ENCODE measurements at places on chromosomes 6 and 20.
A peak's percentile ranks its signal among the peaks of the same experiment; 100 is the strongest.

DNA sequence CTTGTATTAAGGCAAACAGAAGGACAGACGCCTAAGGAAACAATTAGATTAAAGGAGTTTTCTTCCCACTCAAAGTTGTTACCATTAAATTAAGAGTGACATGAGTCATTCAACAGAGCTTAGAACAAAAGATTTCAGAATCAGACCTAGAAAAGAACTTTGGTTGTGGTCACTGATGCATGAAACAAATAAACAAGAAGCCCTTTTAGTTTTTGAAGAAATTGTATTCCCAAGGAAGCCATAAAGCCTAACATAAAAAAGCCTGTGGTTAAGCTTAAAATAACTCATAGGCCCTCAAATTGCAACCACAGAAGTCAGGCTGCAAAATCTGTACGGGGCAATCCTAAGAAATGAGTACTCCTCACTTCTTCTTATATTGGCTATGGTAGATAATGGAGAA is 17.9 kb upstream of the TRIM26 start:
- no peak overlapping the region for H3K27ac ChIP-seq
- no peak for DNase-seq
- H3K4me3 ChIP-seq = no peak overlapping the region
- H3K27me3 ChIP-seq = peaks cover 33% of the 10 kb centered on the region
- no peaks in the 10 kb centered on the region for H3K4me1 ChIP-seq
- H3K36me3 ChIP-seq = no peaks in the 10 kb centered on the region

GRCh38 chr6:46586906-46587305 is 65.7 kb downstream of the CYP39A1 start:
- no peak overlapping the region for H3K4me3 ChIP-seq
- no peak for DNase-seq
- peaks cover 2% of the 10 kb centered on the region for H3K27me3 ChIP-seq
- no peaks in the 10 kb centered on the region for H3K4me1 ChIP-seq

- peak overlapping the region; percentile 89 for H3K4me3 ChIP-seq
- H3K27me3 ChIP-seq = no peaks in the 10 kb centered on the region
- H3K36me3 ChIP-seq = peaks cover 31% of the 10 kb centered on the region
Measured at GRCh38 chr20:53595018-53595378, 1.4 kb upstream of the ZNF217 start.

- H3K4me1 ChIP-seq = no peaks in the 10 kb centered on the region
- H3K36me3 ChIP-seq = no peaks in the 10 kb centered on the region
- no peak for DNase-seq
- H3K27me3 ChIP-seq = no peaks in the 10 kb centered on the region
Measured at GRCh38 chr6:83592770-83593394, 80.5 kb downstream of the PRSS35 start.

DNA sequence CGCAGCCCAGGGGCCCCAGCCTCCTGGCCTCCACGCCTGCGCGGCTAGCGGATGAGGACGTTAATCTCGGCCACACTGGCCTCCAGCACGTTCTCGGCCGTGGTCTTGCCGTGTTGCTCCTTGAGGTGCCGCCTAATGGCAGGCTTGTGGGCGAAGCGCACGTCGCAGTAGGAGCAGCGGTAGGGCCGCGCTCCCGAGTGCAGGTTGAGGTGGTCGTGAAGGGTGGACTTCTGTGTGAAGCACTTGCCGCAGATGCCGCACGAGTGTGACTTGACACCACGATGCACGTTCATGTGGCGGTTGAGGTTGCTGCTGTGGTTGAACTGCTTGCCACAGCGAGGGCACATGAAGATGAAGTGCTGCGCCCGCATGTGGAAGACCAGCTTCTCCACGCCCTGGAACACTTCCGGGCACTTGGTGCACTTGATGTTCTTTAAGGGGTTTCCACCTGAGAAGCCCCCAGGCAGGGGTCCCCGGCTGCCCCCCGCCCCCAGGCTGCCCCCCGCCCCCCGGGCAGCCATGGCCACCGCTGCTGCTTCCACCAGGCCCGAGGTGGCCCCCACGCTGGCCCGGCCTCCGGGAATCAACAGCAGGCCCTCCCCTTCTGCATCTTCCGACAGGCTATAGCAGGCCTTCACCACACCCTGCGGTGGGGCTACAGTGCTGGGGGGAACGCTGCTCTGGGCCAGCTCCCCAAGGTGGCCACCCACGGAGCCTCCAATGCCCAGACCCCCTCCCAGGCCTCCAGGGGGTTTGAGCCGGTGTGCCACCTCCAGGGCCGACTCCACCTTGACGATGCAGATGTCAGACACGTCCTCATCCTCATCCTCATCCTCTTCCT is 1.8 kb downstream of the ZBTB12 start:
- H3K27me3 ChIP-seq = no peaks in the 10 kb centered on the region
- peak overlapping the region; percentile 68 for H3K4me3 ChIP-seq
- H3K4me1 ChIP-seq = peaks cover 27% of the 10 kb centered on the region
- H3K36me3 ChIP-seq = peaks cover 11% of the 10 kb centered on the region

GRCh38 chr6:40695114-40695513 is 108.0 kb upstream of the LRFN2 start:
- H3K4me1 ChIP-seq = no peaks in the 10 kb centered on the region
- no peak overlapping the region for H3K4me3 ChIP-seq
- peaks cover 5% of the 10 kb centered on the region for H3K27me3 ChIP-seq
- H3K36me3 ChIP-seq = no peaks in the 10 kb centered on the region

DNA sequence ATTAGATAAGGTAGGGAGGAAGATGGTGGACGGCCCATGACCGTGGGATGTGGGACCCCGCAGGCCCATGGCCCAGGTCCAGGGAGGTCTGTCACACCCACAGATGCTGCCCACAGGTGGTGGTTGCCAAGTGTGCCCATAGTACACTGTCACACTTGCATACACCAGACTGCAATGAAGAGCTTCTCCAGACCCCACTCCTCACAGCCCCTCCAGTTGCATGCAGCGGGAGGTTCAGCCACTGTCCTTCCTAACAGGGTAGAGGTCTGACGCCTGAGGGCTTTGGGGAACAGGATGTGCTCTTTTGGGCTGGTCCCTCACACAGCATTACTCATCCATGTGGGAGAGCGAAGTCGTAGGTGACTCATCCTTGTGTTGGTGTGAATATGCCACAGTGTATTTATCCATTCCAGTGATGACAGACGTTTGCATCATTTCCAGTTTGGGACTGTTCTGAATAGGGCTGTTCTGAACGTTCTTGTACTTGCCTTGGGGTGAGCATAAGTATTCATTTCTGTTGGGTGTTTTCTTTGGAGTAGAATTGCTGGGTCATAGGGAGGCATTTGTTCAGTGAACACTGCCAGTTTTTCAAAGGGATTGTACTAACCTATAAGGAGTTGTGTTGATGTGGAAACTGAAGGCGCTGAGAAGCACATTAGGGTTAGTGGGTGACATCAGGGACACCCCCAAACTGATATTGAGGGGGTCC is 10.1 kb upstream of the PYGB start:
- H3K27ac ChIP-seq = peak overlapping the region; percentile 33
- peak; percentile 83 for DNase-seq
- peak overlapping the region; percentile 5 for H3K4me3 ChIP-seq
- peaks cover 8% of the 10 kb centered on the region for H3K4me1 ChIP-seq

GRCh38 chr6:159094444-159095252 is 49.9 kb upstream of the TAGAP start:
- peaks cover 3% of the 10 kb centered on the region for H3K27me3 ChIP-seq
- H3K36me3 ChIP-seq = no peaks in the 10 kb centered on the region
- peak overlapping the region; percentile 55 for H3K4me3 ChIP-seq
- H3K4me1 ChIP-seq = peaks cover 41% of the 10 kb centered on the region
- peak overlapping the region; percentile 73 for H3K27ac ChIP-seq
- DNase-seq = peak; percentile 46

- no peak overlapping the region for H3K4me3 ChIP-seq
- no peaks in the 10 kb centered on the region for H3K27me3 ChIP-seq
- no peaks in the 10 kb centered on the region for H3K4me1 ChIP-seq
- no peak for DNase-seq
- no peak overlapping the region for H3K27ac ChIP-seq
Measured at GRCh38 chr20:41540459-41540858, 77.7 kb downstream of the CHD6 start.

DNA sequence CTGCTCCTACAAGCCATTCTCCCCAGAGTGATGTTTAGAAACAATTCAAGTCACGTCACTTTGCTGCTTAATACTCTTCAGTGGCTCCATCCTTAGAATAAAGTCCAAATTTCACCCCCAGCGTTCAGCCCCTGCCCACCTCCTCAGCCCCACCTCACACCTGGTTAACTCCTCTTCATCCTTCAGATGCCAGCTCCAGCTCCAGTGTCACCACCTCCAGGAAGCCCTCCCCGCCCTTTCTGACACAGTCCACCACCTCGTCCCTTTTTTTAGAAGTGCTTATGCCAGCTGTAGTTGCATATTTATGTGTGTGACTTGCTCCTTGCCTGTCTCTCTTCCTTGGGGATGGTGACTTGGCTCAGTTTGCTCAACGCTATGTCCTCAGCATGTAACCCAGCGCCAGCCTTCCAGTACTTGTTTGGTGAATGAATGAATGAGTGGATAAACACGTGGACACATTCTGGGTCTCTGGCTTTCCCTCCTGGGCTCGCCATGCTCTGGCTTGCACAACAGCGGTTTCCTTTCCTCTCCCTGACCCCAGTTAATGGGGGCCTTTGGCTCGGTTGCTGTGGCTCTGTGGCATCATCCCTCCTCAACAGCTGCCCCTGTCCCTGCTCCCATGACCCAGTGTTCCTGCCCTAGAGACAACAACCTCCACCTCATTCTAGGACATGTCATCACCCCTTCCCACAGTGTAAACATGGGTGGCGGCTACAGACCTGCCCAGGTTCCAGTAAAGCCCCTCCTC is 3.7 kb upstream of the IP6K3 start:
- no peak overlapping the region for H3K27ac ChIP-seq
- no peaks in the 10 kb centered on the region for H3K4me1 ChIP-seq
- no peaks in the 10 kb centered on the region for H3K36me3 ChIP-seq

DNA sequence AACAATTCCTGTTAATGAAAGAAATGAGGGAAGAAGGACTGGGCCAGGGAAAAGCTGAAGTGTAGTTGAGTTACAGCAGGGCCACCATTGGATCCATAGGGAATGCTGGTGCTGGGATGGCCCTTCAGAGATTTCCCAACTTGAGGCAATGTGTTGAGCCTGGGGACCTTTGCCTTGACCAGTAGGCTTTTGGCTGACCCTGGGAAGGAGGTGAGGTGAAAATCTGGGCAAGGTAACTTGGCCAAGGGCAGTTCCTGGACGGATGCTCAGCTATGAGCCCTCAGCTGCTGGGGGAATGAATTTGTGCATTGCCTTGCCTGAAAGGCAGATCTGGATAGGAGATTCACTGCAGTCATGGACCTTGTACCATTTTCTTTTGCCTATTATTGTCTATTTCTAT is 20.4 kb downstream of the UTRN start:
- peak overlapping the region; percentile 77 for H3K4me3 ChIP-seq
- peaks cover 41% of the 10 kb centered on the region for H3K4me1 ChIP-seq
- H3K27ac ChIP-seq = peak overlapping the region; percentile 85
- DNase-seq = no peak

GRCh38 chr6:101000341-101000740 is 119.2 kb upstream of the ASCC3 start:
- no peak for DNase-seq
- no peak overlapping the region for H3K4me3 ChIP-seq
- no peaks in the 10 kb centered on the region for H3K36me3 ChIP-seq
- H3K27me3 ChIP-seq = no peaks in the 10 kb centered on the region
- H3K4me1 ChIP-seq = no peaks in the 10 kb centered on the region

DNA sequence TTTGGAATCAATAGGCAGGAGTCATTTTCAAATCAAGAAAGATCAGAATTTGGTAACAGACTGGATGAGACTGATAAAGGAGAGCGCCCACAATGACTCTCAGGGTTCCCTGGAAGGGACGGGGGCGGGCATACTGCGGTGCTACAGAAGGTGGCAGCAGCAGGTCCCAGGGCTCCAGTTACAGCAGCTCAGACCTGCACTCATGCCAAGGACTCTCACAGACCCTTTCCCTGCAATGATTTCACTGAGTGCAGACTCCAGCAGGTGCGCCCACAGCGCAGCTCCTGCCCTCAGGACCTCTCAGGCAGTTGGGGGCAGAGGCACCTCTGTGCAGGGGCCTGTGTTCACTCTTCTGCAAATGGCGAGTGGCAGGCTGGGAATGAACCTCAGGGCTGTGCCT is 359.8 kb downstream of the ZFAND3 start:
- H3K4me3 ChIP-seq = no peak overlapping the region
- H3K27ac ChIP-seq = no peak overlapping the region
- peaks cover 2% of the 10 kb centered on the region for H3K4me1 ChIP-seq
- no peaks in the 10 kb centered on the region for H3K36me3 ChIP-seq
- no peak for DNase-seq
- no peaks in the 10 kb centered on the region for H3K27me3 ChIP-seq

DNA sequence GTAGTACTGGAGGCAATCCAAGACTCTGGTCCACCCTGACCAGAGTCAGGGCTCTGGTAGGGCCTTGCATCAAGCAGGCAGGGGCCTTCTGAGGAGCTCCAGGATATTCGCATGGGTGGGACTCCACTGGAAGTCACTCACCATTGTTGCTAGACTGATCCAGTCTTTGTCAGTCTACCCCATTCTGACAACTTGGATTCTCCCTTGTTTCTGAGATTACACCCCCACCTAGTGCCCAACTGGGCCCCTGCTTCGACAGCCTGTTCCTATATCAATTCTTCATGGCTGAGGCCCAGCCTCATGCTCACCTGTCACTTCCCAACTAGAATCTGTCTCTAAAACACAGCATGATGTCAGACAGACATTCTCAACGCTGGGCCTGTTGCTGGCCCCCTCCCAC is 5.2 kb downstream of the SLC35D3 start:
- peaks cover 51% of the 10 kb centered on the region for H3K27me3 ChIP-seq
- no peak overlapping the region for H3K27ac ChIP-seq
- H3K4me1 ChIP-seq = peaks cover 3% of the 10 kb centered on the region
- no peak for DNase-seq
- H3K36me3 ChIP-seq = no peaks in the 10 kb centered on the region
- H3K4me3 ChIP-seq = no peak overlapping the region

- H3K36me3 ChIP-seq = no peaks in the 10 kb centered on the region
- H3K27me3 ChIP-seq = peaks cover 3% of the 10 kb centered on the region
- H3K4me3 ChIP-seq = no peak overlapping the region
- H3K4me1 ChIP-seq = no peaks in the 10 kb centered on the region
- H3K27ac ChIP-seq = no peak overlapping the region
- no peak for DNase-seq
Measured at GRCh38 chr6:90790696-90791095, 203.8 kb upstream of the MAP3K7 start.

DNA sequence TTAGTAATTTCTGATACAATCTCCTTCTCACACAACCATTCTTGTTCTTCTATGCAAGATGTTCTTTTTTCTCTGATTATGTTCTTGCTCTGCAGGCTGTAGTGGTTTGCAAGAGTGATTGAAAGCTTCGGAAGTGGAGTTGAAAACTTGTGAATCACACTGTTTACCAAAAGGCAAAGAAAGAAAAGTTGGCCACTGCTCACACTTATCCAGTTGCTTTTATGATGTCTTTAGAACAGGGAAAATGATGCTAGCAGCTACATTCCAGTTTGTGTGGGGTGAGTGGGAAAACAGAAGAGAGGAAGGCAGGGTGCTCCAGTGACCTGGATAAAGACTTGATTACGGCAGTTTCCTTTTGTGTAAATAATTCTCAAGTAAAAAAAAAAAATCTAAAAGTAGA is 583.3 kb downstream of the TENT5A start:
- H3K4me1 ChIP-seq = no peaks in the 10 kb centered on the region
- no peak for DNase-seq
- H3K27me3 ChIP-seq = no peaks in the 10 kb centered on the region
- H3K4me3 ChIP-seq = no peak overlapping the region

GRCh38 chr20:35117196-35117595 is 24.6 kb upstream of the TRPC4AP start:
- peaks cover 50% of the 10 kb centered on the region for H3K36me3 ChIP-seq
- H3K4me3 ChIP-seq = no peak overlapping the region
- no peaks in the 10 kb centered on the region for H3K27me3 ChIP-seq
- DNase-seq = no peak
